ENCODE measurements at places on chromosomes 11 and 22.

DNA sequence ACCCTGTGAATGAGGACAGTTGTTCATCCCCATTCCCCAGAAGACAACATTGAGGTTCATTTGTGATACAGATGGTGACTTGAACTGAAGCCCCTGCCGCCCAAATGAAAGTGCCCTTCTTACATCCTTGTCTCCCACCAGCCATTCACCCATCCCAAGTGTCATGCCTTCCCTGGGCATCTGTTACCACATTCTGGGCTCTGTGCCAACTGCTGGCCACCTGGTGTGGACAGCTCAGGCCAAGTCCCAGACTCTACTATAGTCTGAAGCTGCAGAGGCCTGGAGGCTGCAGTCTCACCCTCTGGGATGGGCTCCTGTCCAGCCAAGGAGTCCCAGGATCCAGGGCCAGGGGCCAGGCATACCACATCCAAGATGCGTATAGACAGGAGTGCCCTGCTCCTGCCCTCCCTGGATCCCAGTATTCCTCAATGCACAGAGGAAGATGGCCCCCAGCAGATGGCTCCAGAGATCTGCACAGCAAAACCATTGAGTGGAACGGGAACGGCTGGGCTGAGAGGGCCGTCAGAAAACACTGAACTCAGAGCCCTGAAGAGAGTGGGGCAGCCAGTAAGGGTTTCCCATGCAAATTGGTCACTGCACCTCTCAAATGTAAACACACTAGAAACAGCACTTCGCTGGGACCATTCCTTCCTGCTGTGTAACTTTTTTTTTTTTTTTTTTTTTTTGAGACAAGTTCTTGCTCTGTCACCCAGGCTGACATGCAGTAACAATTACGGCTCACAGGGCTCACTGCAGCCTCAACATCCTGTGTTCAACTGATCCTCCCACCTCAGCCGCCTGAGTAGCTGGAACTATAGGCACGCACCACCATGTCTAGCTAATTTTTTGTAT, 22.8 kb downstream of the ARRB1 start:
- DNase-seq, result peak; percentile 66

GRCh38 chr22:27409299-27409698, 392.3 kb downstream of the MN1 start:
- no peak for DNase-seq

DNA sequence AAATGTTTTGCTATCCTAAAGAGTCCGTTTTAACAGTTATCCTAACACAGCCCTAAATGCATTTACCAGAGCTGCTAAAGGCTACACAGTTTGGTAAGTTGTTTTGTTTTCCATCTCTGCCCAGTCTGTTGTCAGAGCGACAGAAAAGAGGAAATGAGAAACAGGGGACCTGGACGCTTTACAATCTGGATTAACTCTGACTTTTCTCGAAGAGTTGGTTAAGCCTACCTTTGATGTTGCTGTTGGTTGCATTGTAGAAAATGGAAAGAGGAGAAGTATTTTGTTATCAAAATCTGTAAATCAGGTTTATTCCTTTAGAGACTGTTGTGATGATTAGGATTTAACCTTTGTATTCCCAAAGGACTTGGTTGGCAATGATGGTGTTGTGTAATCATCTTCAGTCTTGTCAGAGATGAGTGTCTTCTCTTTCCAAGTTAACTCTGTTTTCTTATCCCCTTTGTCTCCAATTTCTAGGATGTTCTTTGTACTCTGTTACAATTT, 481 bp downstream of the ANGPTL5 start:
- DNase-seq, result peak; percentile 52

DNA sequence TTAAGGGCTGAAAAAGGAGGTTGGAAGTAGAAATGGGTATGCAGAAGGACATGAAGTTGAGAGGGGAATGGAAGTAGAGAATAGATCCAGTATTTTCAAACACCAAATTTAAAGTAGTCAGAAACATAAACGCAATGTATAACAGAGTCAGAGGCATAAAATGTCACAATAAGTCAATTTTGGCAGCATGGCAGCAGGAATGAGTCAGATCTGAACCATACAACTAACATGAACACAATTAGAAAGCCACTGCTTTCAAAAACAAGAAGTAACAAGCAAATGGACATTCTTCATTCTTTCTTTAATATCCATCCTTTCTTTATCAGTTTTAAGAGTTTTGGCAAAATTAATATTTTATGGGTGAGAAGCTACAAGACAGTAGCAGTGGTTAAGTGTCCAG, 2.5 kb downstream of the CHORDC1 start:
- no peak for DNase-seq

- no peak for DNase-seq
Observed at GRCh38 chr22:39234867-39235687, 9.7 kb downstream of the PDGFB start.

DNA sequence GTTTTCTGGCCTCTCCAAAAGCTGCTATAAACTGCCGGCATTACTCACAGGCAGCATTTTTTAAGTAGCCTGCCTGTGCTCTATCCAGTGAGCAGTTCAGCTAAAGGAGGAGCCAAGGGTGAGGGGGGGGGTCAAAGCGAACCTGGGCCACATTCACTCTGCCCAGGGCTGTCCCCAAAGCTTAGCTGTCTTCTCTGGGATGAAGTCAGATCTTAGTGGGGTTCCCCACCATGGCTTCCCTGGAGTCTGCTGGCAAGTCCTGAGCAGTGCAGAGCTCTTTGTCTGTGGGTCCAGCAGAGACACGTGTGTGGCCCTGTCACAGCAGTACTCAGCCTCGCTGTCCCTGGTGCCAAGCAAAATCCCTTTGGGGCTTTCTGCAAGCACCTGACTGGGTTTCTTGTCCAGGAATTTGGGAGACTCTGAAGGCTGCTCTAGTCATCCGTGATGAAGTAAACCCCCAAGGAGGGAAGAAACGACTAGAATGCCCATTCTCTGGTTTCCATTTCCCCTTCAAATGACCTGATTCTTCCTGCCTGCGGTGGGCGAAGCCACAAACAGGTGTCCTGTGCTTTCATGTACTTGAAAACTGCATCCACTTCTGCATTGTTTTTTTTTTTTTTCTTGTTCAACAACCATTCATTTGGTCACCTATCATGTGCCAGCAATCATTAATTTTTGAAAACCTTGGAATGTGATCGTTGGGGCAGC, 2.6 kb downstream of the KCNJ5 start:
- DNase-seq, result no peak

DNA sequence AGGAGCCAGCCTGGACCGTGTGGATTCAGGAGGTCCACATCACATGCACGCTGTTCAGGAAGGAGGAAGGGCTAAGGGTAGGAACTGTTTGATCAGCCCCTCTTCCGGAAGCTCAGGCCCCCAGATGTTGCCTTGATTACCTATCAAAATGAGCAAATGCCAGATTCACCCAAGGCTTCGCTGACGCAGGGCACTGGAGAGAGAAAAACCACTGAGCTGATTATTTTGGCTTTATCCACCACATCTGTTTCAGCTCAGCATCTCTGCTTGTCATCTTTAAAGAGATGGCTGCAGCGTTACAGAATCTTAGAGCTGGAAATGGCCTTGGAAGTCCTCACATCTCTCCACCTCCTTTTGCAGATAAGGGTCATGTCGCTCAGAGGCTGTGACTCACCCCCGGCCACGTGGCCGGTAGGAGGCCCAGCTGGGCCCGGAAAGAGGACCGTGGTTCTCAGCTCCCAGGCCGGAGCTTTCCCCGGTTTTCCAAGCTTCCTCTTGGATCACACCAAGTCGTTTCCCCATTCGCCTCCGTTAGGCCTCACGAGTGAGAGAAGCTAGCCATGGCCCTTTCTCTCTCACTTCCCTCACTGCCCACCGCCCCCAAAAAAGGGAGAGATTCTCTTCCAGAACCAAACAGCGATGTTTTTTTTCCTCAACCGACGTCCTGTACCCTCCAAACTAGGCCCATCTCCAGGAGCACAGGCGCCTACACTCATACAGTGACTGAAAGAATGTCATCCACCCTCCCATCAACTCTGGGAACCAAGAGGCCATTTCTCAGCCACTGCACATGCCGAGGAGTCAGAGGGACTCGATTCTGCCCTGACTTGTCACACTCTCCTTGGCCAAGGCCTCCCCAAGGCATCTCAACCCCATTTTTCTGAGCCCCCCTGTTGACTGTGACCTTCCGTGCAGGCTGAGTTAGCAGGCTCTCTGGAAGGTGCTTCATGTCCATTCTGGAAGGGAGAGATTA, 37.6 kb downstream of the LIF start:
- DNase-seq, result no peak

DNA sequence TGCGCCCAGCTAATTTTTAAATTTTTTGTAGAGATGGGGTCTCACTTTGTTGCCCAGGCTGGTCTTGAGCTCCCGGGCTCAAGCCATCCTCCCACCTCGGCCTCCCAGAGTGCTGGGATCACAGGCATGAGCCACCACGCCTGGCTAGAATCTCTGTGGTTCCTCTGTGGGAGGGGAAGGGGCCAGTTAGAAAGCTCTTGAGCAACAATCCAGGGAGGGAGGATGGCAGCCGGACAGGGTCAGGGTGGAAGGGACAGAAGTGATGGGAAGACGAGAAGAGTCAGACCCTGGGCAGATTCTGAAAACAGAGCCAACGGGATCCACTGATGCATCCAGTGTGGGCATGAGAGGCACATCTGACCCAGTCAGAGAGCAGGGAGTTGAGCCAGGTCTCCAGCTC, 38.9 kb upstream of the MN1 start:
- DNase-seq, result no peak

DNA sequence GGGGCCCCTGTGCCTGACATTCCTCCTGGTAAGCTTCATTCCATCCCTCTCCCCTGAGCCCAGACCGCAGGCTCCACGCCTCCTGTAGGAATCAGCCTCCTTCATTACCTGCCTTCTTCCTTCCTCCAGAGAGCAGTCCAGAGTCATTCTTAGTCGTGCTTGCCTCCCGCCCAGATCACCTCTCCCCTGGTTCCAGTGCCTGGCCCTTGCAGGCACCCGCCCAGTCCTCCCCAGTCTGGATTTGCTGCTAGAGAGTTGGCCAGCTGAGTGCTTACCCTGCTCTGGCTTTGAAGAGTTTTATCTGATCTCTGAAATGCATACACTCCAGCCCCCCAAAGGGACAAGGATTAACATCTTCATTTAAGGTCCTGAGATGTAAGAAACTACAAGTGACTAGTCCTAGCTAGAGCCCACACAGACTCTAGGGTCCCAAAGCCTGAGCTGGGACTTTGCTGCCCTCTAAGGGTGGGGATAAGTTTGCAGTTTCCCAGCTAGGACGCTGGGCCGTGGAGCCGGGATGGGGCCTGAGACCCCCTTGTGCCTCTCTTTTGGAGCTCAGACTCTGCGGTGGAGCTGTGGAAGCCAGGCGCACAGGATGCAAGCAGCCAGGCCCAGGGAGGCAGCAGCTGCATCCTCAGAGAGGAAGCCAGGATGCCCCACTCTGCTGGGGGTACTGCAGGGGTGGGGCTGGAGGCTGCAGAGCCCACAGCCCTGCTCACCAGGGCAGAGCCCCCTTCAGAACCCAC, 1.6 kb downstream of the NR1H3 start:
- DNase-seq, result no peak

DNA sequence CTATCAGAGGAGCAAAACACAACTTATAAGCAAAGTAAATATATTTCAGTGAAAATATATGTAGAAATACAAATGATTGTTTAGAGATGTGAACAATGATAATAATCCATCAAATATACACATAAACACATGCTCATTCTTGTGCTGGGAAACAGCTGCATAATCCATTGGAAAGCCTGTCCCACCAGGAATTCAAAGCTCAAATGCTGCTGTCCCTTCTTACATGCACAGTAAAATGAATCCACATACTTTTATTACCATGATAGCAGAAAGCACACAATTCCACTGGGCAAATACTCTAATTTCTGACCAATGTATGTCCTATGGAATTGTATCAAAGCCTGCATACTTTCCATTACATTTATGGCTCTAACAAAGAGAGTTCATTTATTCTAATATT, 44.5 kb downstream of the SOX6 start:
- no peak for DNase-seq

DNA sequence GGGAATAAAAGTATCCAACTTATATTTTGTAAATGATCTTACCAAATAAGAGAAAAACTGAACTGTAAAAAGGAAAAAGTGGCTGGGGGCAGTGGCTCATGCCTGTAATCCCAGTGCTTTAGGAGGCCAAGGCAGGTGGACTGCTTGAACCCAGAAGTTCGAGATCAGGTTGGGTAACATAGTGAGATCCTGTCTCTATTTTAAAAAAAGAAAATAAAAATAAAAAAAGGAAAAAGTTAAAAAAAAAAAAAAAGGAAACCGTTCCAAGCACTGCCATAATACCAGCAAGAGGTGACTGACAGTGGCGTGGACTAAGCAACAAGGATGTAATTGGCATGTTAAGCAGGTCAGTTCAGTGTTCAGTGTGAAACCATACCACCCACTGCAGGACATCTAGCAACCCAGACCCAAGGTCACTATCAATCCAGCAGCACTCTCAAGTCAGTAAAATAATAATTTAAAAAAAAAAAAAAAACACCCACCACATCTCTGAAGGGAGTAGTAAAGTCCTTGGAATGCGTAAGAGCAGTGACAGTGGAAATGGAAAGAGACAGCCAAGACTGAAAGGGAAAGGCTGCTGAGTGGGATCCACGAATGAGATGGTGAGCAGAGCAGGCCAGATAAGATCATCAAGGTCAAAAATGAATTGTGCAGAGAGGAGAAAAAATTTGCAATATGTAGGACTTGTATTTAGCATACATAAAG, 43.6 kb downstream of the MAPK1 start:
- DNase-seq, result no peak

GRCh38 chr11:77377734-77378133, 76.2 kb upstream of the GDPD4 start:
- no peak for DNase-seq

DNA sequence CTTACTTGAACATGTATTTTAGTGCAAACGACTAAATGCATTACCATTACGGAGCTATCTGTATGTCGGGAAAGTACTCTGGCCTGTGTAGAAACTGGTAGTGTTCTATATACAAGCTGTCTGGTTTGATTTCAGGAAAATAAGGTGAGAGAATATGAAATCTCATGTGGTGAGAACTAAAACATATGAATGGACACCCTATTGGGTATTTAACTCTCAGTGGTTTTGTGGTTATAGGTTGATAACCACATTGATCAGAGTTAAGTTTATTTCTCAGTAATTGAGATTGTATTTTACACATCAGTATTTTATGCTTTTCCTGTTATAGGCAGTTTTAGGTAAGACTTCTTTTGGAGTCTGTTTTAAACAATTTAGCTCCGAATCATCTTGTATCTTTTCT, 10.4 kb downstream of the ANO5 start:
- no peak for DNase-seq

DNA sequence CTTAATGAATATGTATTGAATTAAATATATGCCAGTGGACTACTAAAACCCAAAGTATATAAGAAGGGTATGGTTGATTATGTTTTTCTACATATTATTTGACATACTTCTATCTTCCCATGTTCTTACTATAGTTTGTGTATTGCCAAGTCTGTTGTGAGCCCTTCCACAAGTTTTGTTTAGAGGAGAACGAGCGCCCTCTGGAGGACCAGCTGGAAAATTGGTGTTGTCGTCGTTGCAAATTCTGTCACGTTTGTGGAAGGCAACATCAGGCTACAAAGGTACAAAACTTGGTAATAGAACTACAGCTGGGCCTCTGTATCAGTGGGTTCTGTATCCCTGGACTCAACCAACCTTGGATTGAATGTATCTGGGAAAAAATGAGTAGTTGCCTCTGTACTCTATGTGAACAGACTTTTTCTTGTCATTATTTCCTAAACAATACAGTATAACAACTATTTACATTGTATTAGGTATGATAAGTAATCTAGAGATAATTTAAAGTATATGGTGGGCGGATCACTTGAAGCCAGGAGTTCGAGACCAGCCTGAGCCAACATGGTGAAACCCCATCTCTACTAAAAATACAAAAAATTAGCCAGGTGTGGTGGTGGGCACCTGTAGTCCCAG, 38.7 kb upstream of the TTC36 start:
- peak; percentile 84 for DNase-seq

Measured in kidney glomerular epithelial cell (primary cell).